RWPE1 (cell line): ENCODE measurements at places on chromosomes 7 and 10.

GRCh38 chr7:82323806-82324205, 119.8 kb downstream of the CACNA2D1 start:
- DNase-seq: no peak

GRCh38 chr7:7957513-7957912, 11.1 kb upstream of the GLCCI1 start:
- no peak for DNase-seq

- DNase-seq: no peak
Measured at GRCh38 chr10:25392132-25392531, 217.3 kb downstream of the GPR158 start.

DNA sequence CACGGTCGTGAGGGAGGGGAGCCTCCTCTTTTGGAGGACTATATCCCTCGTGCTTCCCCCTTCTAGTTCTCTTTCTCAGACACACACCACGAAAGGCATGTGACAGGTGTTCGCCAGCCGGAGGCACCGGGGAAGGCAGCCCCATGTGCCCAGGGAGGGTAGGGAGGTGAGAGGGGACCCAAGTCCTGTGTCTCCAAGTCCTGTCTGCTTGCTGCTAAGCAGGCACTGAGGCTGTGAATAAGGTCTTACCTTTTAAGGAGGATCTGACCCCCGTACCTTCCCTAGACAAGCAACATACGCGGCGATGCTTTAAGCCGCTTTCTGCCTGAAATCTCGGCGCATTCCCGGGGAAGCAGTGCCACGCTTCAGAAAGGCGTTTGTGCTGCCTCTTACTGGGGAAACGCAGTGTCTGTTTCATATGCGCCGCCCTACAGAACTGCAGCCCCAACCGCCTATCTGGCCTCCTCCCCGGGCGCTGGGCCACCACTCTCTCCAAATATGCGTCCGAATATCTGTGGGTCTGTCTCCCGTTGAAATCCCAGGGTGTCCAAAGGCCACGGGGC, 770 bp downstream of the PLXNA4 start:
- no peak for DNase-seq

DNA sequence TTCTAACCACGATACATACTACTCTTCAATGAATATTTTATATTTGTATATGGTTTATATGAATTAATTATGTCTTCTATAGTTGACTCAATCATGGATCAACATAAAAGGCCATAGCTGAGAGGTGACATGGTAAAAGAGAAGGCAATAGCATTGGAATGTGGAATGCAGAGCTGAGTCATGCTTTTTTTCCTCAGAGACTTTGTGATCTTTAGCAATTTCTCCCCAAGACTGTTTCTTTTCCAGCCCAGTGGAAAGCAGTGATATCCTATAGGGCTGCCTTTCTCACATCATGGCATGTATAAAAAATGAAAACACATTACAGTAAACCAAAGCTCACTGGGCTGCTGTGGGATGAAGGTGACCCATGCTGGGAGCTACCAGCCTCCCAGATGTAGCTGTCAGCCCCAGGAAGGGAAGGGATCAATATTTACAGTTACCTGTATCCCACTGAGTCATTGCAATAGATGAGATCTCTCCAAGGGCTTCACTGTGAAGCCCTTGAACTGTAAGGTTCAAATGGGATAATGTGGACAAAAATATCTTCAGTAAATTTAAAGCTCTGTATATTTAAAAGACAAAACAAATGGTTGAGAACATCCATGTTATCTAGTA, 30.2 kb downstream of the SLC39A12 start:
- DNase-seq: peak; percentile 26

- DNase-seq: no peak
Measured at GRCh38 chr7:129721068-129721467, 109.5 kb downstream of the NRF1 start.

DNA sequence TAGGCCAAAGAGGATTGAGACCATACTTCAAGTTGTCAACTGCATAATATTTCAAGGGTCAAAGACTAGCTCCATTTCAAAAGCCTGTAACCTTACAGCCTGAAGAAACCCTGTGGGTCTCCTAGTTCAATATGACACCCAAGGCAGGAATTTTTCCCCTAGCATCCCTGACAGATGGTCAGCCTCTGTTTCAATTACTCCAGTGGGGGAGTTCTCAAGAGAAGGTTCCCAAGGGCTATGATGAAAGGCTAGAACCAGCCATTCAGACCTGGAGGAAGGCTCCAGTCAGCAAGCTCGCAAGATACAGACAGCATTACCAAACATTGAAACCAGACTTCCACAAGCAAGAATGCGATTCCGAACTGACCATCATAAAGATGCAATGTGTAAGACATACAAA, 1.6 kb downstream of the HTR7 start:
- DNase-seq: no peak

- no peak for DNase-seq
Measured at GRCh38 chr7:127959770-127960169, 71.5 kb downstream of the LRRC4 start.

DNA sequence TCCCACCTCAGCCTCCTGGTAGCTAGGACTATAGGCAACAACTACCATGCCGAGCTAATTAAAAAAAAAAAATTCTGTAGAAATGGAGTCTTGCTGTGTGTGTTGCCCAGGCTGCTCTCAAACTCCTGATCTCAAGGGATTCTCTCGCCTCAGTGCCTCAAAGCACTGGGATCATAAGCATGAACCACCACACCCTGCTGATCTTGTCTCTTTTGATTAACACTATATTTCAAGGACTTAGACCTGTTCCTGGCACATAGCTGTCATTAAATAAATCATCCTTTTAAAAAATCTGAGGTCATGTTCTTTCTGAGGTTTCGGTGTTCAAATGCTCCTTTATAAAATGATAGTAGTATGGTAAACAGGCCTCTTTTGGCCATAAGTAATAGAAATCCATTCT, 4.8 kb downstream of the PALS2 start:
- DNase-seq: no peak

DNA sequence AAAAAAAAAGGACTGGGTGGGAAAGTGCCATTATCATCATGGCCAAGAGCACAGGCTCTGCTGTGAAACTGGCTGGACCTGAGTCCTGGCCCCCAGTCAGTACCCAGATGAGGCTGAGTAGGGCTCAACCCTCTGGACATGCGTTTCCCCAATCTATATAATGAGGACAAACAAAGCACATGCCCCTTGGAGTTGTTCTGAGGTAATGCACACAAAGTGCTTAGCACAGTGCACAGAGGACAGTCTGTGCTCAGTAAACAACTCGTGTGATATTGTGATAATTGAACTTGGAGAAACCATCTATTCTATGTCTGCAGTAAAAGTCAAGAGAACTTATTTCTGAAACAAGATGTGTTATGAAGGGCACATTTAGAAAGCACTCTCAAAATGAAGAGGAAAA, 138.8 kb downstream of the KCNMA1 start:
- DNase-seq: no peak

DNA sequence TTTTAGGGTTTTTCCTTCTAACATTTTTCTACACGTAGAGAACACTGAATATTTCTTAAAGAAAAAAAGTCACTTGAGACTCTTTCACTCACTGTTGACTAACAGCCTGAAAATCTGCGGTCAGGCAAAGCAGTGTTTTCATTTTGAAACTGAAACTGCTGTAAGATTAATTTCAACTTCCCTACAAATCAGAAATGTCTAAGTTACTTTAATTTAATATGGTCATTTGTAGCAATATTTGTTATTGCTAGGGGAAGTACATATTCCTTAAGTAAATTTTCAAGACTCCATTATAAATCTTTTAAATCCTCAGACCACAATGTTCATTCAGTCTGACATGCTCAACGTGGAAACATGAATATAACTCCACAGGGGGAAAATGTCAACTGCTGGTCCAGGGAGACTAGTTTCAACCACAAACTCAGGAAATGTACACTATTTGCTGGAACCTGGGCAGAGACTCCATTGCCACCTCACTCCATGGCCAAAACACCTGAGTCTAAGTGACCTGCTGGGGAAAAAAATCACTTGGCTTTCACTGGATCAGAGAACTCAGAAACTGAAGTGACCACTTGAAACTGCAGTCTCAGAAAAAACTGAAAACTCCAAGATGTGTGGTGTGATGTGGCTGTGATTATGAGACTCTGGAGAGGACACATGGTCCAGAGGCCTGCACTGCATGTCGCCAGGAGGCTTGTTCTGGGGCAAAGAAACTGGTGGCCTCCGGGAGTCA, 161.2 kb downstream of the TAX1BP1 start:
- no peak for DNase-seq

DNA sequence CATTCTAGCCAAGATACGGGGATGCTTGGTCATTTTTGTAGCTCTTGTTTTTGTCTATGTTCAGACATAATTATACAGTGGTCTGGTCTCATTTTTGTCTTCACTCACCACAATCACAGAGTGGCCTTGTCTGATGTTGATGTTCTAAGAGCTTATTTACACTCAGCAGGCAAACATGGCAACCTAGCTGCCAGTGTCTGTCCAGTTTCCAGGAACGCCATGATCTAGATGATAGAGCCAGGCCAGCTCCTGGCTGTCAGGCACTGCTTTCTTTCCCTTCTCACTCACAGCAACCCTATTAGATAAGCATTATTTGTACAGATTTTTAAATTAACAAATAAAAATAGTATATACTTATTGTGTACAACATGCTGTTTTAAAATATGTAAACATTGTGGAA, 98.6 kb upstream of the PHF14 start:
- DNase-seq: no peak

GRCh38 chr7:26603631-26604030, 260.8 kb downstream of the SKAP2 start:
- DNase-seq: peak; percentile 75

DNA sequence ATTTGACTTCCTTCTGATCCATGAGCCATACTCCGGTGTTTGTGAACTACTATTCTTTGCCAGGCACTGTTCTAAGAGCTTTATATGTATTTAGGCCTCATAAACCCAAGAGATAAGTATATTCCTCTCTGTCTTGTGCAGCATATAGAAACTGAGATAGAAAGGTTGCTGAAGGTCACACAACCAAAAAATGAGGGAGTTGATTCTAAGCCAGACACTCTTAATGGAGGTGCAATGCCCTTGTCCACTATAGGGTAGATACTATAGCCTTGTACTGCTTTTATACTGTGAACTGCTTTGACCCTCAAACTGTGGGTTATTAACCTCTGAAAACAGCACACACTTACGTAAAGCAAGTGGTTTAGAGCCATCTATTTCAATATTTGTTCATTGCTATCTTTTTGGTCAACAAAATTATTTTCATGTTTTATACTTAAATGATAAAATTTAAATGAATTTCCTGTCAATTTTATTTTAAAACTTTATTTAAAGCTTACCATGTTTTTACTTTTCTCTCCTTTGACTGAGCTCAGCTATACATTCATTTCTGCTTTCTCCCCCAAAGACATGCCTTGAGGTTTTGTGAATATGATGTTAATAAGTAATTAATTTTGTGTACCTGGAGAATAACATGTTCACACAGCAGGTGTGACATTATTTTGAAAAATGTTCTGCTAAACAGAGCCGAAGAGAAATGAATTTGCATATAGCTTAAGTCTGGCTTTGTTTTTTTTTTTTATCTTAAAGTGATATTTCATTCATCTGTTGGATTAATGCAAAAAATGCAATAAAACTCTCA, 687.3 kb downstream of the DNAJB9 start:
- DNase-seq: no peak

DNA sequence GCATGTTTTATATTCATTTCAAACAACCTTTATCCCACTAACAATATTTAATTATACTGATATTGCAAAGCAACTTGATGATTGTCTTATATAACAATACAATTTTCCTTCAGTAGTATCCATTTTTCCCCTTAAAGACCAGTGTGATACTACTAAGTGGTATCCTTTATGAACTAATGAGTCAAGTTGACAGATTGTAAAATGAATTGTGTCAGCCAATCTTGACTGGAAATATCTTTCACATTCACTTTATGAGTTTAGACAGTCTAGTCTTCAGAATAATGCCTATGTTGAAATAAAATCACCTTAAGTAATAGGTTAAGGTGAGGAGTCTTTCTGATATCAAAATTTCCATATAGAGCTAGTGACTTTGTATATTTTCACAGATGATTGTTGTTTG, 950.0 kb upstream of the CELF2 start:
- no peak for DNase-seq

DNA sequence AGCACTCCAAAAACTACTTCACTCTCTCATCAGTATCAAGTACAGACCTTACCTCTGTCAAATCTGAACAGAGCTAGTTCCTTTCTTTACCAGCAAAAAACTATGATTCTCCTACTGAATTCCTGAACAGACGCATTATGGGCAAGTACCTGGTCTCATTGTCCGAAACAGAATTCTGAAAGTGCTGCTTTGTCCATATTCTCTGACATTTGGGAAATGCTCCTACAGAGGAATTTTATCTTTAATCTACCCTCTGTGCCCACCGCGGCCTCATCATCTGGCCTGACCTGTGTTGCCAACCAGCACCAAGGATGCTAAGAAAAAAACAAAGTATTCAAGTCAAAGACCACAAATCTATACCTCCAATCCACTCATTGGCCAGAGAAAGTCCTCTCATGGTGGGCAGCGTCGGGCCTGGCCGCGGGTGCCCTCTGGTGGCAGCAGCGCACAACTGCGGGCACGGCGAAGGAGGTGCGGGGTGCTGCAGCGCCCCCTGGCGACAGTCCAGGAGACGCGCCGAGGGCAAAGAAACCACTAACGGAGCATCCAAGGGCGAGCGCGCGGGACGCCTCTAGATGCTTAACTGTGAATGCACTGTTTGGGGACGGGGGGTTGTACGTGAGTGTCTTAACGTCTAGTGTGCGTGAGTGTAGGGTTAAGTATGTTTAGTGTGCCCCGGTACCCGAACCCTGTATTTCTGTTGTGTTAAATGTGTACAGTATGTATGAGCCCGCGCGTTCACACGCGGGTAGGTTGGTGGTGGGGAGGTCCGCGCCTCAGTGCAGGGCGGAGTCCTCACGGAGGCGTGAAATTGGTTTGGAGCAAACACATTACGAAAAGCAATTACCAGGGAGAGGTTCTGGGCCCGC, 5.0 kb upstream of the GBX1 start:
- DNase-seq: peak; percentile 67

GRCh38 chr10:119007211-119007574, 22.3 kb upstream of the NANOS1 start:
- no peak for DNase-seq

GRCh38 chr10:74190494-74190893, 39.5 kb downstream of the ADK start:
- DNase-seq: no peak

GRCh38 chr10:132036153-132036886, 29.4 kb upstream of the JAKMIP3 start:
- DNase-seq: no peak

GRCh38 chr7:48426966-48427555, 255.8 kb downstream of the ABCA13 start:
- DNase-seq: peak; percentile 91

DNA sequence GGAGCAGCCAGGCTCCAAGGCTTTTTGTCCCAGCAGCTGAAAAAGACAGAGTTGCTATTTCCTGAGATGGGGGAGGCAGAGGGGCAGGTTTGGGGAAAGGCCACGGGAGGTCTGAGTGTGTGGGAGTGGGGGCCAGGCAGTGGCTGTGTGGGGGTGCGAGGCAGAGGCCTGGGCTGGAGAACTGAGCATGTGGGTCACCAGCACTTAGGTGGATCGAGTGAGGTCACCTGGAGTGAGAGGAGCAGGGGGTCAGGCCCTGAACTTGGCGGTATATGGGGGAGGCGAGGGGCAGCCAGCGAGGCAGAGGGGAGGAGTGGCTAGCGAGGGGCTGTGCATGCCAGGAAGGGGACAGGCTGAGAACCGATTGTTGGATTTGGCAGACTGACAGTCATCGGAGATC, 28.4 kb downstream of the IQCE start:
- DNase-seq: no peak

- DNase-seq: no peak
Measured at GRCh38 chr10:16483241-16483917, 38.3 kb downstream of the C1QL3 start.

GRCh38 chr10:88852327-88852726, 683 bp upstream of the ANKRD22 start:
- no peak for DNase-seq

- no peak for DNase-seq
Measured at GRCh38 chr7:95915731-95916130, 143.4 kb downstream of the DYNC1I1 start.
